ENCODE measurements at places on chromosomes 1 and 21.
A peak's percentile ranks its signal among the peaks of the same experiment; 100 is the strongest.

DNA sequence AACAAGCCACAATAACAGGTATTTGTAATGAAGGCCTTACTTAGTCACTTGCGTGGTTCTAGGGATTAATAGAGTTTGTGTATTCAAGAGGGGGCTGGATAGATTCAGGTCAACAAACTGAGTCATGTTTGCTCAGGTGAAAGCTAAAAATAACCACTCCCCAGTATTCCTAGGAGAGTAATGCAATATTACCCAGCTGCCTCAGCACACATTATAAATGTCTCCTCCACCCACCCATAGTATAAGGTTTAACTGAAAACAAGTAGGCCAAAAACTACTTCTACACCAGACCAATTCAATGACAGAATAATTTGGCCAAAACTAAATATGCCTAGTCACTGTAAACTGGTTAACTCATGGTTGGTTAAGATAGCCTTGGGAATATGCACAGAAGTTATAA is 34.4 kb downstream of the WLS start:
- DNase-seq: no peak

DNA sequence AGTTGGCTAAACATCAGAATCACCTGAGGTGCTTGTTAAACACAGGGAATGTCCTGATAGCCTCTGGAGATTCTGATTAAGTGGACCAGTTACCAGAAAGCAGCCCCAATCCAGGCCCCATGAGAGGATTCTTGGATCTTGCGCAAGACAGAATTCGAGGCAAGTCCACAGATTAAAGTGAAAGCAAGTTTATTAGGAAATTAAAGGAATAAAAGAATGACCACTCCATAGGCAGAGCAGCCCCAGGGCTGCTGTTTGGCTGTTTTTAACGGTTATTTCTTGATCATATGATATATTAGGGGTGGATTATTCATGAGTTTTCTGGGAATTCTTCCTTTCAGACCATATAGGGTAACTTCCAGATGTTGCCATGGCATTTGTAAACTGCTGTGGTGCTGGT is 176.2 kb downstream of the ROR1 start:
- DNase-seq: no peak

- DNase-seq: no peak
These were observed 2.0 kb downstream of the GPX7 start for GRCh38 chr1:52604063-52604770.

GRCh38 chr1:241762713-241763339 is 85.2 kb upstream of the EXO1 start:
- DNase-seq: no peak

DNA sequence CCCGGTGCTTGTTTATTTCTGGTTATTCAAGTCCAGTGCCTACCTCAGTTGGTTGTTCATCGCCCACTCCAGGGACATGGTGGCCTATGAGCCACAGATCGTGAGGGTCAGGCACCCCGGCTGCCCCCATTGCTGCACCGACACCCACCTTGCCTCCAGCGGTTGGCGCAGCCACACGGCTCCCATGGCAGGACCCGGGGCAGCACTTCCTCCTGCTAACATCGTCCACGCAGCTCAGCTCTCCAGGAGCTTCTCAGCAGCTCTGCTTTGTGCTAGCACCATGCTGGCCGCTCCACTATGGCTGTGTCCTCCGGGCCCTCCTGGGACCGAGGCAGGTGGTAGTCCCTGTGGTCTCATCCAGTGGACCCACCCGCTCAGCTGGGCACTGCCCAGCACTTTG is 13.9 kb upstream of the PRKCZ start:
- DNase-seq: no peak

GRCh38 chr1:111227851-111228747 is 586 bp downstream of the CHI3L2 start:
- DNase-seq: no peak

DNA sequence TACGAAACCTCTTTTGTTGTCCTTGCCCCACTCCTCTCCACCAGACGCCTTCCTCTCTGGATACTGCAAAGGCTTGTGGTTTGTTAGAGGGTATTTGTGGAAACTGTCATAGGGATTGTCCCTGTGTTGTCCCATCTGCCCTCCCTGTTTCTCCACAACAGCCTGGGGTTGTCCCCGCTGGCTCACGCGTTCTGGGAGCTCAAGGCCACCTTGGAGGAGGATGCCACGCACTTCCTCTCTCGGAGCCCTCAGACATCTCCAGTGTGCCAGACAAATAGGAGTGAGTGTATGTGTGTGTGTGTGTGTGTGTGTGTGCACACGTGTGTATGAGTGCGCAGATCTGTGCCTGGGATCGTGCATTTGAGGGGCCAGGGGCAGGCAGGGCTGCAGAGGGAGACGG is 37.6 kb upstream of the IL19 start:
- no peak for DNase-seq

- DNase-seq: peak; percentile 48
These were observed 200.3 kb upstream of the SGIP1 start for GRCh38 chr1:66333466-66334199.
